ENCODE measurements at places on chromosomes 13 and 19.

GRCh38 chr19:13929956-13930355, 8.3 kb downstream of the PODNL1 start:
- no peak for DNase-seq

DNA sequence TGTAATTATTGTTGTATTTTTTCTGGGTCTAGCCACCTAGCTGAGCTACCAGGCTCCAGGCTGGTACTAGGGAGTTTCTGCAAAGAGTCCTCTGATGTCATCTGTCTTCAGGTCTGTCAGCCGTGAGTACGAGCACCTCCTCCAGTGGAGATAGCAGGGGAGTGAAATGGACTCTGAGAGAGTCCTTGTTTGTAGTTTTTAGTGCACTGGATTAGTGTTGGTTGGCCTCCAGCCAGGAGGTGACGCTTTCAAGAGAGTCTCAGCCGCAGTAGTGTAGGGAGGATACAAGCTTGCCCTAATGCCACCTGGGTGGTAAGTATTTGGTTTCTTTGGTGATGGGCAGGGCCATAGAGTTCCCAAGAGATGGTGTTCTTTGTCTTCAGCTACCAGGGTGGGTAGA, 384.8 kb downstream of the SLC7A1 start:
- DNase-seq: no peak

DNA sequence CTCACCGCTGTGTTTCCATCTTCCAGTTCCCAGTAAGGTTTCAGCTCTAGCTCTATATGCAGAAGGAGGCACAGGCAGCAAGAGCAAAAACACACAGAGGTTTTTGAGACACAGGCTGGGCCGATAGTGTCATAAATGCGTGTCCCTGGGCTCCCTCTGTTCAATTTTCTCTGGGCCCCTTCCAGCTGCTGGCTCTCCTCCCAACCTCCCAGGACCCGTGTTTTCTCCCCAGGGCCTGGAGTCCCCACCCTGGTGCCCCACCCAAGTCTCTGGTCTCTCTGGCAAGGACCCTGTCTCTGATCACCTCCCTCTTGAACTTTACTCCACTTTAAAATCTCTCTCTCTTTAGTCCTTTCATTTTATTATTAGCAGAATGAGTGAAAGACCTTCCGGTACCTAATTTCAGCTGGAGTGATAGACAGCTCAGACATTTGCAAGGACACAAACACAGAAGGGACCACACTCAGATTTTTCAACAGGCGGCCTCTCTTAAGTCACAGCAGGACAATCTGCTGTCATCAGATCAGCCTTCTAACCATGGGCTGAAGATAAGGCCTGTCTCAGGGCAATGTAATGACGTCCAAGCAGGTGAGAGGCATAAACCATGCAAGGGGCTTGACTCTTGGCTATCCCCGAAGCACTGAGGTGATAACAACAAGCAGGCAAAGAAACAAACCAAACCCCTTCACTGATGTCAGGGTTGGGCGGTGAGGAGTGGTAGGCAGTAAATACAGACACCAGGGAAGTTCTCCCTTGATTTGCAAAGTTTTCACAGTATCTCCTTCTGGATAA, 190.0 kb upstream of the IRS2 start:
- no peak for DNase-seq

GRCh38 chr19:5349041-5349440, 8.4 kb upstream of the PTPRS start:
- DNase-seq: no peak

DNA sequence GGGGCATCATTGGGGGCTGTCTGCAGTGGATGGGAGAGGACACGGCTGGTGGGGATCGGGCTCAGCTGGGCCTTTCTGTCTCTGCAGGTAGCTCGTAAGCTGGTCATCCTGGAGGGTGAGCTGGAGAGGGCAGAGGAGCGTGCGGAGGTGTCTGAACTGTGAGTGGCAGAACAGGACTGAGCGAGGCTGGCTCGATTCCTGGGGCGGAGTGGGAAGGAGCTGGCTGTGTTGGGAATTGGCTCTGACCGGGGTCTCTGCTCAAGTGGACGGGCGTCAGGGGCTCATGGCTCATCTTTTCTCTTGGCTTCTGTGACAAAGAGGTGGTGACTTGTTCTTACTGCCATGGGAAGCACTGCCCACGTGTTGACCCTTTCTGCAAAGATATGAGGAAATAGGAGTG, 11.6 kb downstream of the TPM4 start:
- no peak for DNase-seq

GRCh38 chr19:11651062-11651461, 53.8 kb downstream of the ZNF627 start:
- no peak for DNase-seq

DNA sequence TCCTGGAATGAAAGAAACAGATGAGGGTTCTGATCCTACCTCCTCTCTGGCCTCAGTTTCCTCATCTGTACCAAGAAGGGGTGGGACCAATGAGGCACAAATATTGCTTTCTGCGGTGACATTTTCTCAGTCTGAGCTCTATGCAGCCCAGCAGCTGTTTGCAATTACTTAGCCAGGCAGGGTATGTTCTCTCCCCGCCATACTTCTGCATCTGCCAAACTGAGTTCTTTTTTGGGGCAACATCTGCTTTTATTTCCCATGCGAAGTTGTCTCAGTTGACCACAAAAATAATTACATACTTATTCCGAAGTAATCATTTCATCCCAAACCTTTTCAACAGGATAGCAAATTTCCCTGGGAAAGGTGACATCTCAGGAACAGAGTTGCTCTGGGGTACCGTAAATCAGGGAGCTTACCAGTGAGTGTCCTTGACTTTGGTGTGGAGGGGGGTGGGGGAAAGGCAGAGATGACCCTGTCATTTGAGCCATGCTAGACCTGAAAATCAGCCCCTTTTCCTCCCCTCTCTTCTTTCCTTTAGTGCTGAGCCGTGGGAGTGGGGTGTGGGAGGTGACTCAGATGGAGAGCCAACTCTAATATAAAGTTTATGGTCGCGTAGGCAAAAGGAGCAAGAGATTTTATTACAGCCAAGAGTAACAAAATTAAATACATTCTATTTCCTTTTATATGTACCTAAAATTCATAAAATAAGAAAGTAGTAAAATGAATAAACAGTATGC, 165.7 kb upstream of the KL start:
- DNase-seq: no peak

DNA sequence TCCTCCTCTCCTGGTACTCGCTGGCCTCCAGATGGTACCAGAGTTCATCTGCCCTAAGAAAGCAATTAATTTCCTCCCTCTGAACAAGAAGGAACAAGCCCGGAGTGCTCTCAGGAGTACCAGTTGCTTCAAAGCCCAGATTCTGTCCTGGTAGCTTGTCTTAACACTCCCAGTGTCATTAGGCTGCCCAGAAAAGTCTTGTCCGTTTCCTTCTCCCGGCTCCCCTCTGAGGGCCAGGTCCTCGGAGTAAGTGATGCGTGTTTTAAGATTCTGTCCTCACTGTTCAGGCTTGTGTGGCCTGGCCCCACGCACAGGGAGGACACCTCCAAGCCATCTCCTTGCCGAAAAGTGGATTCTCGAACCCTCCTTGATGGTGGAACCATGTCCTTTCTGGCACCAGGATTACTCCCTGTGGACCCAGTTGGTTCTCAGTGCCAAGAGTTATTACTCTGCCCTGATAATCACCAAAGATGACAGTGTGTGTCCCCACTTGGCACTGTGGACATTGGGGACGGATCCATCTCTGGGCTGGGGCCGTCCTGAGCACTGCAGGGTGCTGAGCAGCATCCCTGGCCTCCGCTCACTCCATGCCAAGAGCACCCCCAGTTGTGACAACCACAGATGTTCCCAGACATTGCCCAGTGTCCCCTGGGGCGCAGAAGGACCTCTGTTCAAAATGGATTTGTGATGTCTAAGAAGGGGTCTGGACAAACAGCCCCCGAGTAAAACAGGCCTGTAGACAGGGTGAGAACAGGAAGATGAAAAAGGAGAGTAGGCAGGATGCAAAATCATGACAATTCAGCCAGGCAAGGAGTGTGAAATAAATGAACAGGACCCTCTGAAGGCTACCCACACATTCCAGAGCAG, 52.4 kb downstream of the RFX2 start:
- no peak for DNase-seq

- DNase-seq: no peak
Measured at GRCh38 chr19:51788029-51788428, 6.9 kb upstream of the FPR3 start.

GRCh38 chr13:28349371-28349770, 145.6 kb downstream of the FLT1 start:
- DNase-seq: no peak

DNA sequence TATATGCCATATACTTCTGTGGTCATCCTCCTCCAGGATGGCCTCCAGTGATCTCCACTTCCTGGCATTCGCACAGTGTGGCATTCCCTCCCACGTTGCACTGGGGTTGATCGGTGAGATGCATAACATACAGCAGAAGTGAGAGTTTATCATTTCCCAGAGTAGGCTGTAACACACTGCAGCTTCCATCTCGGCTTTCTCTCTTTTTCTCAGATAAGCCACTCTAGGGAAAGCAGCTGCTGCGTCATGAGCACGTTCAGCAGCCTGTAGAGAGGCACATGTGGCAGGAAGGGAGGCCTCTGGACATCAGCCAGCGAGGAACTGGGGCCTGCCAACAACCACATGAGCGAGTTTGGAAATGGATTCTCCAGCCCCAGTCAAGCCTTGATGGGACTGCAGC, 807.1 kb downstream of the DIAPH3 start:
- DNase-seq: no peak

GRCh38 chr13:86446311-86446710, 647.1 kb upstream of the SLITRK6 start:
- no peak for DNase-seq

GRCh38 chr19:55632463-55632834, 8.1 kb upstream of the ZNF784 start:
- DNase-seq: no peak

GRCh38 chr19:49019242-49019932, 2.5 kb upstream of the LHB start:
- peak; percentile 37 for DNase-seq

DNA sequence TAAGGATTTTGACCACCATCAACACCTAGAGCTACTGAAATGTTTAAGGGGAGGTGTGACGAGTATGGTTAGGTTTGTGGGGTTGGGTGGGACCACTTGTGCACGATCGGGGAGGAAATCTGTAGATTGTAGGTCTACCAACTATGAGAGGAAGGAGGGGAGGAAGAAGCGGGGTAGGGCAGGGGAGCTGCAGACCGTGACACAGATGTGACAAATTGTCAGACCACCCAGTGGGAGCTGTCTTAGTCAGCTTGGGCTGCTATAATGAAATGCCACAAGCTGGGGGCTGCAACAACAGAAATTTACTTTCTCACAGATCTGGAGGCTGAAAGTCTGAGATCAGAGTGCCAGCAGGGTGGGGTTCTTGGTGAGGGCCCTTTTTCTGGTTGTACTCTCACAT, 62.2 kb upstream of the ARGLU1 start:
- DNase-seq: no peak

DNA sequence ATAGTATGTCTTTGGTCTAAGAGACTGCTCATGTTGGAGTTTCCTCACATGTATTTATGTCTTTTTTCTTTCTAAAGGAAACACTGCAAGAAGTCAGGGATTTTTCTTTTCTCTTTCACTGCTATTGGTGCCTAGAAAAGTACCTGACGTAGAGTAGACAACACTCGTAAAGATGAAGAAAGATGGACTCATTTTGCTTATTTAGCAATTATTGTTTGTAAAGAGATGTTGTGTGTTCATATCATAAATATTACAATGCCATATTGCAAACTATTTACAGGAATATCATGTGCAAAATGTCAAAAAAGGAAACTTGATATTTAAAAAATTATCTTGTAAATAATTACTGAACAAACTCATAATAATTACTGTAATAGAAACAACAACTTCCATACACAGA, 2711.5 kb upstream of the PCDH20 start:
- DNase-seq: no peak

- peak; percentile 84 for DNase-seq
Measured at GRCh38 chr19:18279516-18280246, 1.7 kb downstream of the JUND start.

DNA sequence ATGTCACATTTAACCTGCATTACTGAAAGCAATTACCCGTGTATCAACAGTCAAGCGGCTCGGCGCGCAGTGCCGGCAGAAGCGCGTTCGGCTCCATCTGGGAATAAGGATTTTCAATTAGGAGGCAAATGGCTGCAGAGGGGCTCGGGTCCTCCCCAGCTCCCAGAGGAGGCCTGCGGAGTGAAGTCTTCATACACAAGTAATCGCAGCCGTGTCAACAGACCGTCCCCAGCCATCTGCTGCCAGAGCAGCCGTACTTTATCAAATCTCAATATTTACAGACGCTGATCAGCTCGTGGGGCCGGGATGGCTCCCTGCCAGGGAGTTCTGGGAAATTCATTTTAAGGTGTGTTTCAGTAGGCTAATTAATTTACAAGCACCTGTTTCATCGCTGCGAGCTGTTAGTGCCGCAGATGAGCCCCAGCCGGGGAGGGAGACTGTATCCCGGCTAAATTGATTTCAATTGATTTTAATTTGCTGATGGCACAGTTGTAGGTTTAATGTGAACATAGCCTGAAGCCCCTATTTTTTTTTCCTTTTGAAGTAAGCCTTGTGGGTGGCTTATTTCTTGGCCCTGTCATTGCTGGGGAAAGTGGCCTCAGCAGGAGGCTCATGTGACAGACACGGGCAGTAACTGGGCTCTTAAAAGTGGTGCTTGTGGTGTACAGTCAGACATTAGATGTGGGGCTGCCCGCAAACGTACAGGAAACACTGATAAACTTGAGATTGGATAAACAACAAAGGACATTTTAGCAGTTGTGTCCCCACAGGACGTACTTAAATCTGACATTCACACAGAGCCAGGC, 252.7 kb downstream of the TEX29 start:
- no peak for DNase-seq

GRCh38 chr19:50001775-50002174, 23.4 kb downstream of the VRK3 start:
- DNase-seq: no peak

GRCh38 chr19:7682175-7682855, 1.7 kb downstream of the TRAPPC5 start:
- no peak for DNase-seq

DNA sequence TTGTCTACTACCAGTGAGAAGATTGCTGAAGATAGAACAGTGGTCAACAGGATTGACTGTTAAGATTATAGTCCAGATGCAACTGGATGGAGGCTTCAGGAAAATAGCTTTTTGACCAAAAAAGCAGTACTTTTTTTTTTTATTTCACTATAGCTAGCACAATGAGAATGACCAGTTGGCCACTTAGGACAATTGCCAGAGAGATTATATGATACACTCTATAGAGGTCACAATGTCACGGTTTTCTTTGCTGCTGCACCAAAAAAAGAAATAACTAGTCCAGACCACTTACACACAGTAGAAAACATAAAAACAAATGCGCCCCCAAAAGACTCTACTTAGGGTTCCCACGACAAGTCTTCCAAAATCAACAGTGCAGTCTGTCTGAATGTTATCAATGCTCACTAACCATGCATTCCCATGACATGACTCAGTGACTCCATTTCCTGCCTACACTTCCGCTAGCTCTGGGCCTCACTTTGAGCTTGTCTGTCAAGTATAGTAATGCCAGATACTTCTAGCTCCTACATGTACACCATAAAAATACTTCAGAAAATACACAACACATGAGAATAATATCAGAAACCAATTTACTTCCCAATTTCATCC, 209.1 kb upstream of the STARD13 start:
- DNase-seq: no peak
